ENCODE measurements at places on chromosomes 3 and 15. TPM values are rescaled to one million over a fixed set of nuclear protein-coding genes. Genes with fewer than 3 reads are reported as not detected.

Gene FEZF2
- total RNA-seq: not detected

GRCh38 chr3:17740721-17741141, 1.7 kb downstream of the TBC1D5 start:
- DNase-seq: no peak

Gene SLC9C1
- 0.48 TPM for total RNA-seq

Gene CDCP1
- 26.3 TPM for total RNA-seq

DNA sequence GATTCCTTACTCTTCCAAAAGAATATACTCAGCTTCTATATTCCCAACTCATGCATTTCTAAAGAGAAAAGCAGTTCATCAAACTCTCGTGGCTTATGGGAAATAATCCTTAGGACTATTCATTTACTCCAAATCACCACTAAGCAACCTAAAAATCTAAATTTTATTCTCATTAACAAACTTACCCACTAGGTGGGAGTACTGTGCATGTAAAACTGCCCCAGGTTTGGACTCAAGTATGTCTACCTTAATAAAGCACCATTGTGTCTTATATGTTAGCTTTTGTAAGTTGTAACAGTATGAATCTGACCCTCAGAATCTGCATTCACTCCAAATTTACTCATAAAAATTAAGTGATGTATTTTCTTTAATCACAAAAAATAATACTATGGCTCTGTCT, 25.3 kb downstream of the RAD18 start:
- no peak for DNase-seq

GRCh38 chr15:58583171-58583908, 151.5 kb downstream of the LIPC start:
- DNase-seq: no peak

GRCh38 chr3:123605789-123606234, 21.0 kb upstream of the HACD2 start:
- DNase-seq: no peak

GRCh38 chr3:173735841-173736240, 338.3 kb downstream of the NLGN1 start:
- no peak for DNase-seq

- no peak for DNase-seq
These were observed 10.4 kb upstream of the ZFYVE19 start for GRCh38 chr15:40796512-40796911.

DNA sequence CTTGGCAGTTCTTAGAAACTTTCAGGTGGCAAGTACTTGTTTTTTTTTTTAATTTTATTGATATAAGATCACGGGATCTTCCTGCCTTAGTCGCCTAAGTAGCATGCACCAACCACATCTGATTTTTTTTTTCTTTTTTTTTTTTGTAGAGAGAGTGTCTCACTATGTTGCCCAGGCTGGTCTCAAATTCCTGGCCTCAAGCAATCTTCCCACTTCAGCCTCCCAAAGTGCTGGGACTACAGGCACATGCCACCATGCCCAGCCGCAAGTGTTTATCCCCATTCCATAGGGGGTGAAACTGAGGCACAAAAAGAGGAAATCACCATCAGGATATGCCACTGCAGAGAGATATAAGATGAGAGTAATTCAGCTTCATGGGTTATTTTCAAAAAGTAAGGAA, 102.9 kb downstream of the IGF2BP2 start:
- DNase-seq: no peak

Gene CCRL2
- total RNA-seq: 0.17 TPM

GRCh38 chr3:38003371-38003816, 12.8 kb downstream of the VILL start:
- no peak for DNase-seq

DNA sequence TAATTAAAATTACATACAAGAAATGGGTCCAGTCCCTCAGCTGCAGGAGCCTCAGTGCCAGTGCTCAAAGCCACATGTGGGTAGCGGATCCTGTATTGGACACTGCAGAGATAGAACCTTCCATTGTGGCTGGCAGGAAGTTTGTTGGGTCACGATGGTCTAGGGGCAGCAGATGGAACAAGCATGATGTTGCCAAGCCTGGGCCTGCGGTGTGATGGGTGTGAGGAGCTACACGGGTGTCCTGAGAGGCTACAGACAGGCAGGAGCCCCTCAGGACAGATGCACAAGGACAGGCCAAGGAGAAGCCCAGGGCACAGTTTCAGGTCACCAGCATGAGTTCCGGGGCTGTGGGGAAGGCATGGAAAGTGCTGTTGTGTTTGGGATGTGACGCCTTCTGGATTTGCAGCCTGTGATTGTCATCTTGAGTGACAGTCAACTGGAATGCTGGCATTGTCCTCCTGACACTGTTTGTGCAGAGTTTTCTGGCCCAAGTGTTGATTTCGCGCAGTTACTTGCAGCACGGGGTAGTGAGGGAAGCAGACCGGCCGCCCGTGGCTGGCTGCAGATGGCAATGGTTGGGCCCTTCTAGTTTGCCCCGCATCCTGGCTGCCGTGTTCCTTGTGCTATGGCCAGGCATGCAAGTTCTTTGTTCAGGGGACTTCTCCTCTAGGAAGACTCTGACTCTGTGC, 177.1 kb downstream of the NSMCE3 start:
- DNase-seq: no peak

- DNase-seq: no peak
These were observed 39.0 kb upstream of the RBMS3 start for GRCh38 chr3:29241855-29242254.

DNA sequence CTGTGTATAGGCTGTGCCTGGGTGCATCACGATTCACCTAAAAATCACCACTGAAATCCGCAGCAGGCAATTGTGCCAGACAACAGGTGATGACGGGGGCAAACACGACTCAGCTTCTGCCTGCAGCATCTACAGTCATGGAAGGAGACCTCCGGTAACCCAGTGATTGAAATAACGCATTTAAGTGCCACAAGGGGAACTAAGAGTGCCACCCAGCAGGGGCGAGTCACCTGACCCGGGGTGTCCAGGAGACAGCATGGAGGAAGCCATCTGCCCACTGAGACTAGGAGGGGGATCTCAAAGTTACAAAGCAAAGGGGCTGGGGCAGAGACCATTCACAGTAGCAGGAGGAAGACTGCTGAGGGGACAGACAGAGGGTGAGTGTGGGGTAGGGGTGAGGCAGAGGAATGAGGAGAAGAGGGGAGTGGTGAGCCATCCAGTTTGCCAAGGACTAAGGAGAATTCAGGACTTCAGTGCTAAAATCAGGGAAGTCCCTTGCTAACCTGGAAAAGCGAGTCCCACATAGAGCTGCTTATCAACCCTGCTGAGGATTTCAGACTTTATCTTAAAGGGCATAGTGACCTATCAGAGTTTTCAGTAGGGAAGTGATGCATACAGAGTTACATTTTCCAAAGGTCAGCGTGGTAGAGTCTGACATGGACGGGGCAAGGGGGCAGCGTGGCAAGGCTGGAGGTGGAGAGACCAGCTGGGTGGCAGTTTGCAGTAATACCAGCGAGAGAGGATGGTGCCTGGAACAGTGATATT, 256.7 kb upstream of the HES1 start:
- DNase-seq: no peak

DNA sequence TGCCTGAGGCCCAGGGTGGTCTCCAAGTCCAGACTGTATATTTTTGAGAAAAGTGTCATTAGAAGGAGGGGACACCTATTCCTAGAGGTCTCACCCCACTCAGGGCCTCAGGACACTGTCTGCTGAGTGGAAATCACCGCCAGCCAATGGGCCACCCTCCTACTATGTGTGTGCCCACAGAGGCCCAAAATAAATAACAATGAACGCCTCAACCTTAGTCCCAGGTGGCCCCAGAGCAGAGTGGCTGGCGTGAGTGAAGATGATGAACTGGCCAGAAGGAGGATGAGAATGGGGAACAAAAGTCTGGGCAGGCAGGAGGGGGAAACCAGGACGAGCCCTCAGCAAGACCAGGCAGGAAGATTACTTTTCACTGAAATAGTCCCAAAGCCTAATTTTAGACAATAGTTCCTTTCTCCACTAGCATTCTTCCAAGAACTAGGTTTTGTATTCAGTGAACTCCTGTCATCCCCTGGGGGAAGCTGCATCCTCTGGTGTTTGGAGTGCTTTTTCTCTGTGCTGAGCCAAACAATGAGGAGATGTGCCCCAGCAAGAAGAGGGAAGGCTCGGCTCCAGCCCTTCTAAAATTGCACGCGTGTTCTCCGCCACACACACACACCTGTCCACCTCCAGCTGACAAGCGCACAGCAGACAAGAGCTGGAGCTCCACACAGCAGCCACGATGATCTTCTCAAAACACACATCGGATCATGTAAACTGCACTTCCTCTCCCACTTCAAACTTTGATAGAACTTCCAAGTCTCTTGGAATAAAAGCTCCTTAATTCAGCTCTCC, 72.2 kb downstream of the ADCY5 start:
- DNase-seq: no peak

DNA sequence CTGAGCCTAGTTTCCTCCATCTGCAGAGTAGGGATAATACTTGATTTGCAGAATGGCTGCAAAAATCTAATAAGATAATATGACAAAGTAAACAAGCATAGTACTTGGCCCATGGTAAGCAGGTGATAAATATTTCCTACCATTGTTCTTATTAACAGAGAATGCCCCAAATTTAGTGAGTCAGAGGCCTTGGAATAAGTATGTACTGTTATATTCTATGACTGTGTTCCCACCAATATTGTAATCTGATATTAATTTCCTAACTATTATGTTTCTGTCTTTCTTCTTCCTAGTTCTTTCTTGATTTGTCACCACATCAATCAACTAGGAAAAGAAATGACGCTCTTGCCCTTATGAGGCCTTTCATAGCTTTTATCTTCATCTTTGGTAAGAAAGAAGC, 178.4 kb upstream of the SLC2A2 start:
- DNase-seq: no peak

GRCh38 chr3:85838921-85839320, 880.1 kb downstream of the CADM2 start:
- DNase-seq: no peak

GRCh38 chr15:68812597-68813431, 7.9 kb downstream of the ANP32A start:
- DNase-seq: peak; percentile 34

DNA sequence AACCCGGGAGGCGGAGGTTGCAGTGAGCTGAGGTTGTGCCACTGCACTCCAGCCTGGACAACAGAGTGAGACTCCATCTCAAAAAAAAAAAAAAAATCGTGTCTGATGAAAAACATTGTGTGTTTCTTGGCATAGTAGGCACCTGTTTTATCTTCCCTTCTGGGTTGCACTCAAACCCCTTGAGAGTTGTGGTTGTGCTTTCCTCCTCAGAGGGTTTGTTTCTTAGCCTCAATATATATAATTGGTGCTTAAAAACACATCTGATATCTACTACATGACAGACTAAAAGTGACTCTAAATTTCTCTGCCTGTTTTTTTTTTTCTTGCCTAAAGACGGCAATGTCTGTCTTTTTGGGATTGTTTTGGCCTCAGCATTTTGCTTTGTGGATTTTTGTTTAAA, 7.6 kb downstream of the NR1D2 start:
- DNase-seq: no peak

DNA sequence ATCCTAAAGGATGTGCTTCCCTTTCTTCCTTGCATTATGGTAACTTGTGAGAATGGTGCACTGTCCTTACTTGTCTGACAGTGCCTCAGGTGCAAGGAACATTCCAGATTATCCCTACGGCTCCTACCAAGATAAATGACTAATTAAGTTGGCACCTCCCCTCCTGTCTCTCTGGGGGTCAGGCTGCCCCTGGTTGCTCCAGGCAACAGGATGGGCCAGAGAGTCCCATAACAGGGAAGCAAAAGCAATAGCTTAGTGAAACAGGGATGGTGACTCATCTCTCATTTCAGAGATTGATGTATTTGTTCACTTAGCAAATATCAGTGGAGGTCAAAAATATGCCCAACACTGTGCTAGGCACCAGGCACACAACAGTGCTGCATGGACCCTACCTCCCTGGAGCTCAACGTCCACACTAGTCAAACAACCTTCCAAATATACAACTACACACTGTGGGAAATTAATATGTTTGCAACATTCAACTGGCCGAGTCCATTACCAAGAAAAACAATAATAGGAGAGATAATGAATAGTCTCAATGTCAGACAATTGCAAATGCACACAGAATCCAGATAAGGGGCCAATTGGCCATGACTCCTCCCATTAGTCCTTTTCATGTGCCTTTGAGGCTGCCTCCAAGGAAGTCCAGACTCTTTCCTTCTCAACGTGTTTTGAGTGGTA, 249.0 kb downstream of the TLE3 start:
- DNase-seq: no peak

Gene DUOXA2
- total RNA-seq: 0.17 TPM

GRCh38 chr3:43723121-43723734, 32.5 kb downstream of the ABHD5 start:
- DNase-seq: no peak

GRCh38 chr3:8311321-8311720, 190.3 kb upstream of the LMCD1 start:
- no peak for DNase-seq

Gene SLC15A2
- total RNA-seq: 3.4 TPM

Gene GCSAM
- not detected for total RNA-seq
